ENCODE measurements at places on chromosomes 1 and 21.

- no peak for DNase-seq
Measured at GRCh38 chr1:228891272-228892034, 156.2 kb downstream of the RHOU start.

DNA sequence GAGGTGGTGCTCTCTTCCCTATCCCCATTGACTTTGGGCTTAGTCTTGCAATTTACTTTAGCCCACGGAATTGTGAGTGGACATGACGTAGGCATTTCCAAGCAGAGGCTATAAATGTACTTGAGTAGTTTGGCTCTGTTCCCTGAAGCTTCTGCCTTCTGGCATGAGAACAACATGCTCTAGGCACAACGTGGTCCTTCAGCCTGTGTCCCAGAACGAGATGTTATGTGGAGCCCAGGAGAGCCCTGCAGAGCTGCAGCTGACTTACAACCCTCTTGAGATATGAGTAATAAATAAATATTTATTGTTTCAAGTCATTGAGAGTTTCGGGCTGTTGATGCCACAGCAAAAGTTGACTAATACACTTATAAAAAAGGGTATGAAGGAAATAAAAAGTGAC is 105.2 kb upstream of the HMGB4 start:
- DNase-seq, result no peak

GRCh38 chr21:28704746-28705145 is 287.9 kb downstream of the LTN1 start:
- no peak for DNase-seq

GRCh38 chr1:209587789-209588188 is 4.3 kb downstream of the CAMK1G start:
- no peak for DNase-seq

DNA sequence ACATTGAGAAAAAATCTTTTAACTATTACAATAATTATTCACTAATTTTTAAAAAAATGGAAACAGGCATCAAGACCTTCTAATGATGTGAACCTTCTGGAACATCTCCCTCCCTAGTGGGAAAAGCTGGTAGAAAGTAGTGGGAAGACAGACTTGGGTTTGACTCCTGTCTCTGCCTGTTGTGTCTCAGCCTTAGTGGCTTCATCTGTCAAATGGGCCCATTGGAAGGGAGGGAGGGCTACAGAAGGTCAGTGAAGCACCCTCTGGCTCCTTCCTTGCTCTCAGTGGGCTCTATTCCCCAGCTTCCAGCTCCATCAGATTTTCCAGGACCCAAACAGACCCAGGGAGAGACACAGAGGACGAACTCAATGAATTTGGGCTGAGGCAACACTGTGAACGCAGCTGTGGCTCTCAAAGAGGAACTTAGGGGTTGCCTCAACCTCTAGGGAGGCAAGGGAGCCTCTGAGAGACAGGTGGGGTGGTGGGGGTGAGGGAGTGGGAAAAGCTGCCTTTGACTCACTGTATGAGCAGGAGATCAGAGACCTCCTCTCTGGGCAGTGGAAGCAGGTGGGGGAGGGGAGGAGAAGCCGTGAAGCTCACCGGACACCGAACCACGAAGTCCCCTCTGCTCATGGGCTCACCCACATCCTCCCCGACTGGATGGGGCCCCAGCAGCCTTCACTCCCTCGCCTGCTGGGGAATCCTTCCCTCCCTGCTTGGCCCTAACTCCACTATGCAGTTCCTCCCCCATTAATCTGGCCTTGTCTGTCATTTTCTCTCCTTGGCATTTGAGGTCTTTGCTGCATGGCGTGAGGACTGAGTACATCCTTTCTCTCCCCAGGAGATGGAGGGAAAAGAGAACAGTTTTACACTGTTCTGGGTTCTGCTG is 4.5 kb downstream of the CNR2 start:
- DNase-seq, result peak; percentile 59
